ENCODE measurements at places on chromosomes 6 and 20. TPM values are rescaled to one million over a fixed set of nuclear protein-coding genes. Genes with fewer than 3 reads are reported as not detected.

GRCh38 chr6:66865771-66866170 is 1158.7 kb upstream of the EYS start:
- DNase-seq, result no peak
- no peaks in the 10 kb centered on the region for H3K27me3 ChIP-seq

DNA sequence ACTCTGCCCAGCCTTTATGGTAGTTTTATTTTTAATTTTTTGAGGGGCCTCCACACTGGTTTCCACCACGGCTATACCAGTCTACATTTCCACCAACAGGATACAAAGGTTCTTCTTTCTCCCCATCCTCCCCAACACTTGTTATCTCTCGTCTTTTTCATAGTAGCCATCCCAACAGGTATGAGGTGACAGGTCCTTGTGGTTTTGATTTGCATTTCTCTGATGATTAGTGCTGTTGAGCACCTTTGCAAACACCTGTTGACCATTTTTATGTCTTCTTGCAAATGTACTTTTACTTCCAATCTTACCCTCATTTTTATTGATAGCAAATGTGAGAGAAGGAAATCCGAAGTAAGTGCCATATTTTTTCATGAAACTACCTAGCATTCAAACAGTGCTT is 195.4 kb upstream of the PREP start:
- peaks cover 52% of the 10 kb centered on the region for H3K4me1 ChIP-seq
- no peak for DNase-seq
- H3K36me3 ChIP-seq, result no peaks in the 10 kb centered on the region
- no peak overlapping the region for H3K4me3 ChIP-seq

DNA sequence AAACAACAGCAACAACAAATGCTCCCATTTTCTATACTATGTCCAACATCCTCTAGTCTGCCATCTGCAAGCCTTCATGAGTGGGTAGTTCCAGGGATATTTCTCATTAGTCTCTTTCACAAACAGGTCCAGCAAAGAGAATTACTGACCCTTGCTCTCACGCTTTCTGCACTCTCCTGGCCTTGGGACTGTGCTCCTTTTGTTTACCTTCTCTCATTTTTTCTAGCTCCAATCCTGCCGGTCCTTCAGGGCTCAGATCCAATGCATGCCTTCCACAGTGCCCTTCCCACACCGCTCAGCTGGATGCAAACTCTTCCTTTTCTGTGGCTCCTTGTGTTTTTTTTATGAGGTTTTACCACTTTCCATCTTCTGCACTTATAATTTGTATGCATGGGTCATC is 47.2 kb downstream of the ADTRP start:
- H3K27ac ChIP-seq, result peak overlapping the region; percentile 88
- H3K4me1 ChIP-seq, result peaks cover 47% of the 10 kb centered on the region
- H3K36me3 ChIP-seq, result no peaks in the 10 kb centered on the region
- peak overlapping the region; percentile 49 for H3K4me3 ChIP-seq

DNA sequence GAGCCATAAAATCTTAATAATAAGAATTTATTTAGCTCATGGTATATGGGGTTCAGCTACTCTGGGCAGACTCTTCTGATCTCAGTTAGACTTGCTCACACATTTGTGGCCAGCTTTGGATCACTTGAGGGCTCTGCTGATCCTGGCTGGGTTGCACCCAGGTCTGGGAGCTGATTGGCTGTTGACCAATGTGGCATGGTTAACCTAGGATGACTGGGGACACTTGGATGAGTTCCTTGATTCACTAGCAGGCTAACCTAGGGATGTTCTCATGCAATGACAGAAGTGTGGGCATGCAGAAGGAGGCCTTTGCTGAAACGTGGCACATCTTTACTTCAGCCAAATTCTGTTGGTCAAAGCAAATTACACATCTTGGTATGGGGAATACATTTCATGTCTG is 569.5 kb downstream of the UTRN start:
- H3K36me3 ChIP-seq, result peaks cover 43% of the 10 kb centered on the region
- H3K4me1 ChIP-seq, result peaks cover 5% of the 10 kb centered on the region
- no peak for DNase-seq
- no peak overlapping the region for H3K27ac ChIP-seq
- no peak overlapping the region for H3K4me3 ChIP-seq
- H3K27me3 ChIP-seq, result no peaks in the 10 kb centered on the region

GRCh38 chr6:101502818-101503217 is 109.3 kb downstream of the GRIK2 start:
- H3K4me1 ChIP-seq, result no peaks in the 10 kb centered on the region
- H3K4me3 ChIP-seq, result no peak overlapping the region
- no peak for DNase-seq

DNA sequence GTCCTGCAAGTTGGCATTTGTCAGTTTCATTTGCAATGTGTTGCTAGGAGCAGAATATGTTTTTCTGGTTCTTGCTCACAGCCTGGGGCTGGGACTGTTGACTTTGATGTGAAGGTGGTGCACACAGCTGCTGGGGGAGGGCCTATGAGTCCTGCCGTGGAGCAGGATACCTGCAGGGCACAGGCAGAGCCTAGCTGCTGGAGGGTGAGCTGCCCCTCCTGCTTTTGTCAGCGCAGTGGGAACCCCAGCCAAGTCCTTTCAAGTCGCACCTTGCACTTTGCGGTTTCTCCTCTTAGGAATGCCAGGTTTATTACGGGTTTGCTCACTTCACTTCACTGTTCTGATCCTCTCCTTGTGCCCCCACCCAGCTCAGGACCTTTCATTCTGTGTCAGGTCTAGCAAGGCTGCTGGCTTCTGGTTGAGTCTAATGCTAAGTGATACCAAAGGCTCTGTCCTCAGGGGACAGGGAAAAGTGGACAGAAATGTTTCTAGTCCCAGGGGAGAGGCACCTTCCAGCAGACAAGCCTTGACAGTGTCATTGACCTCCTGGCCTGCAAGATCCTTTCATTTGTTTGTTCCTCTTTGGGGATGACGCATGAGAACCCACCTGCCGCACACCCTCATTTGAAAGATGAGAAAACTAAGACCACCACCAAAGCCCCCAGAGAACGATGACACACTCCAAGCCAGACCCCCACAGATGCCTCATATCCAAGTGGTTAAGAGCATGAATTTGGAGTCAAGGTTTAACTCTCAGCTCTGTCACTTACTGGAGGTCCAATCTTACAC is 2.7 kb upstream of the SPO11 start:
- H3K36me3 ChIP-seq, result no peaks in the 10 kb centered on the region
- H3K27me3 ChIP-seq, result peaks cover 49% of the 10 kb centered on the region
- DNase-seq, result no peak
- H3K27ac ChIP-seq, result no peak overlapping the region

DNA sequence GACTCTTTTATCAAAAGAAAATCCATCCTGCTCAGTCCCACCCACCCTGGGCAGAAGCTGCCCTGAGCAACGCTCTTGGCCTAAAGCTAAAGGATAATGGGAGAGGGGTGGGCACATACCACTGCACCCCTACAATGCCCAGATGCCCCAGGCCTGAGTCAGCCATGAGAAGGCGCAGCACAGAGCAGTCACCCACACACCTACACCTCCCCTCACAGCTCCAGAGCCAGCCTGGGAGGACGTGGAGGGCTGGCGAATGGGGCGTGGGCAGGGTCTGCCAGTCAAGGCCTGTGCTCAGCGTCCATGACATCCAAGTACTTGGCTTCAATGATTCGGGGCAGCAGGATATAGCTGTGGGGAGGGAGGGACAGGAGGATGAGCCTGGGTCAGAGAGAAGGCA is 11.5 kb downstream of the SLC4A11 start:
- no peak for DNase-seq
- no peaks in the 10 kb centered on the region for H3K4me1 ChIP-seq
- peaks cover 12% of the 10 kb centered on the region for H3K36me3 ChIP-seq
- H3K27me3 ChIP-seq, result no peaks in the 10 kb centered on the region

- no peaks in the 10 kb centered on the region for H3K27me3 ChIP-seq
- H3K4me3 ChIP-seq, result no peak overlapping the region
- H3K36me3 ChIP-seq, result peaks cover 20% of the 10 kb centered on the region
- DNase-seq, result no peak
- no peak overlapping the region for H3K27ac ChIP-seq
Observed at GRCh38 chr6:99501762-99502161, 13.5 kb downstream of the USP45 start.

DNA sequence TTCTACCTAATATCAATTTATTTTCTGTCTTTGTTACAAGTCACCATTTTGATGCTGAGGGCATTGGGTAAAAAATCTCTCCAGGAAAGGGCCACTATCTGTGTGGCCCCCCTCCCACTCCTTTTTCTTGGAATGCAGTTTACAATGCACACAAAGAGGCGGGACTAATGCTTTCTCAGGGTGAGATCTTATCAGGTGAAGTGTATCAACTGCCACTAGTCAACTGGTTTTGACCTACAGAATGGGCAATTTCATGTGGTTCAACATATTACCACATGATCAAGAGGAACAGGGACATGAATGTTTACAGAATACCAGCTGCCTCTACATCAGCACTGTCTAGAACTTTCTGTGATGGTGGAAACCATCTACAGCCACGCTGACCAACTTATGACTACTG is 3.7 kb downstream of the RRBP1 start:
- peaks cover 48% of the 10 kb centered on the region for H3K36me3 ChIP-seq
- no peak overlapping the region for H3K4me3 ChIP-seq
- H3K4me1 ChIP-seq, result peaks cover 25% of the 10 kb centered on the region
- H3K27me3 ChIP-seq, result no peaks in the 10 kb centered on the region
- no peak overlapping the region for H3K27ac ChIP-seq

DNA sequence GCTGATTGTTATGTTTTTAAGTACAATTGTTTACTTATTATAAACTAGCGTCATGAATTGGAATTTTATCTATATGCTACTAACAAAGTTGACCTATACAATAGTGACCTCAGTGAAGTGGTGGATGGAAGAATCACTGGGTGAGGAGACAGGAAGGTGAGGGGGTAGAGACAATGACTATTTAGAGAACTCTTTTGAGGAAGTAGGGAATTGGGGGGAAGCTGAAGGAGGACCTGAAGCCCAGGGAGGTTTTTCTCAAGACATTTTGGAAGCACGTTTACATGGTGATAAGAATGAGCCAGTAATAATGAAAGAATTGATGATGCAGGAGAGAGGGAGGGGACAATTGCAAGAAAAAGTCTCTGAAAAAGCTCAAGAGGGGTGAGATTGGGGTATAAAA is 96.4 kb downstream of the RPS12 start:
- no peak for DNase-seq
- no peak overlapping the region for H3K27ac ChIP-seq
- H3K4me1 ChIP-seq, result no peaks in the 10 kb centered on the region
- no peaks in the 10 kb centered on the region for H3K36me3 ChIP-seq

DNA sequence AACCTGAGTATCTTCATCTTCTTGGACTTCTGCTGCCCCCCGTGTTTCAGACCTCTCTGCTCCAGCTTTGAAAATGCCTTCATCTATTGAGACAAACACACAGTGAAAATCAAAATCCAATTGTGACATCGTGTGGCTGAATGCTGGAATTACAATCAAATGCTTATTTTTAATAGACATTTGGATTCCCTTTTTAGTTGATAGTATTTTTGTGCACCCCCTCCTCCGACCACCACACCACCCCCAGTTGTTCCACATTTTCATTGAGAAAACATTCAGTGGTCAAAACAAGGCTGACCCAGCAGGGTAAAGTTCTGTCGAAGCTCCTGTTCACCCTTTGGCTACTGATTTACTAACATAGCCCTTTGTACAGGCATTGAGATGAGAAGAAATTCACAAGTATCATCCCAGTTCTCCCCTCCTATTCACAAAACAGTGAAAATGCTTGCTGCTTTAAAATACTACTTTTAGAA is 79.0 kb downstream of the NRSN1 start:
- no peak overlapping the region for H3K4me3 ChIP-seq
- no peaks in the 10 kb centered on the region for H3K27me3 ChIP-seq
- H3K4me1 ChIP-seq, result no peaks in the 10 kb centered on the region
- H3K27ac ChIP-seq, result no peak overlapping the region

DNA sequence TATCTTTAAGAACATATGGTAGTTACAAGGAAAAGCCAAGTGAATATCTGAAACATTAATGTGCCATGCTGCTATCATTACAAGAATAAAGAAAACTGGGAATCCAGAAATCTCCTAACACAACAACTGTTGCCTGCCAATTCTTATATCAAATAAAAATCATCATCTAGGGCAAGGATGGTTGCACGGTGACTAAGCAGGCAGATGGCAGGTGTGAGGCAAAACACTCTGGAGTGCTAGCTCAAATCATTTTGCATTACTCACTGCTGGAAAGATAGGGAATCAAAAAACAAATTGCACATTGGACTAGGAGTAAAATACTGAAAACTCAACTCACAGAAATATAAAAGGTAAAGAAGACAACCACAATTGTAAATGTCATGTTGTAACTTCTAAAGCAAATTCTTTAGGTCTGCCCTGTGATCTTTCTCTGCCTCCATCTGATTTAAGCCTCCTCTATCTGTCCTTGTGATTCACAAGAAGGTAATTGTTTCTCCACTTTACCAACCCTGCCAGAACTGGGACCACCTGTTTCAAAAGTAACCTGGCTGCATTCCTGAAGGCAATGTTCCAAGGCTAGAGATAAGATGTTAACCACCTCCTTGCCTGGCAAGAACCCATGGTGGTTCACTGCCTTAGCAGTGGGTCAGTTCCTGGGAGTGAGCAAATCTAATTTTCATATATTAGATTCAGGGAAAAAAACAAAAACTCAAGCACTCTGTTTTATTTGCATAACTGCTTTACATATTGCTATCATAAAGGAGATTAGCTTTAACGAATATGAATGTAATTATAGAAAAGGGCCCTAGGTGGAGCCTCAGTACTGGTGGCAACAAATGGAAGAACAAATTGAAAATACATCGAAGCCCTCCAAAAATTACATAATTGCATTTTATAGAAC is 33.1 kb upstream of the LCA5 start:
- no peaks in the 10 kb centered on the region for H3K27me3 ChIP-seq
- no peak overlapping the region for H3K4me3 ChIP-seq
- no peaks in the 10 kb centered on the region for H3K36me3 ChIP-seq
- no peaks in the 10 kb centered on the region for H3K4me1 ChIP-seq

GRCh38 chr6:73339340-73339739 is 14.7 kb downstream of the DPPA5 start:
- no peak overlapping the region for H3K4me3 ChIP-seq
- no peaks in the 10 kb centered on the region for H3K27me3 ChIP-seq
- no peak overlapping the region for H3K27ac ChIP-seq
- DNase-seq, result no peak
- H3K4me1 ChIP-seq, result no peaks in the 10 kb centered on the region

DNA sequence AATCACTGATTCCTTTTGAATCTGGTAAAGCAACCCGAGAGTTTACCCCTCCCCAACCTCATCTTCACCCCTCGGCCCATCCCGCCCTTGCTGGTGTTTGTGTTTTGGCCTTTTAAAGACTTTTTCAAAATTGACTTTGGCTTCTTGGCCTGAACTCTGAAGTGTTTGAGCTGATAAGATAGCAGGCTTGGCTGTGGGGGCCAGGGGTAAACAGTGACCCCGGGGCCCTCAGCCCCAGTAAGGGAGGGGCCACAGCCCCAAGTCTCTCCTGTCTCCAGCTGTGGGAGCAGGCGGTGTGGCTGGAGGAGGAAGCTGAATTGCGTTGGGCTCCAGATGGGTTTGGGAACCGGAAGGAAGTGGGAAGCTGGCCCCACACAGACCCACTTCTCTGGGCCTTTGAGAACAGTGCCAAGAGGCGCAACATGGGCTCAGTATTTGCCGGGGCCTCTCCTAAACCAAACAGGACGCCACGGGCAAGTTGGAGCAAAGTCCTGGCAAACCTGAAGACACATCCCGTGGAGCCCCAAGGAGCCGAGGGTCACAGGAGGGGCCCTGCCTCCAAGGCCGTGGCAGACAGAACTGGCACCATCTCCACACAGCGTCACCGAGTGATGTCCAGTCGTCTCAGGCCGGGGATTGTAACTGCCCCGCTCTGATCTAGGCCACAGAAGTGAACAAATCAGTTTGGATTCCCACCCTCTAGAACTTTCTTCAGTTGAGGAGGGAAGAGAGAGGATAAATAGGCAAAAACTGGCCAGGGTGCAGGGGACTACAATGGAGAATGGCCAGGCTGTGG is 54.3 kb upstream of the PTPN1 start:
- no peak for DNase-seq
- H3K27ac ChIP-seq, result peak overlapping the region; percentile 68
- H3K4me1 ChIP-seq, result peaks cover 79% of the 10 kb centered on the region
- H3K27me3 ChIP-seq, result no peaks in the 10 kb centered on the region
- H3K36me3 ChIP-seq, result no peaks in the 10 kb centered on the region

The PROKR2 gene
- polyA plus RNA-seq, result not detected

The RWDD1 gene
- 34.7 TPM for polyA plus RNA-seq

The GPLD1 gene
- polyA plus RNA-seq, result not detected

Measured in CD14-positive monocyte (primary cell).